Activated CD8-positive, alpha-beta memory T cell treated with anti-CD3 and anti-CD28 coated beads for 4 hours (primary cell): ENCODE measurements at places on chromosomes 6 and 20.

GRCh38 chr6:135094403-135094821, 39.8 kb upstream of the HBS1L start:
- no peak for DNase-seq

DNA sequence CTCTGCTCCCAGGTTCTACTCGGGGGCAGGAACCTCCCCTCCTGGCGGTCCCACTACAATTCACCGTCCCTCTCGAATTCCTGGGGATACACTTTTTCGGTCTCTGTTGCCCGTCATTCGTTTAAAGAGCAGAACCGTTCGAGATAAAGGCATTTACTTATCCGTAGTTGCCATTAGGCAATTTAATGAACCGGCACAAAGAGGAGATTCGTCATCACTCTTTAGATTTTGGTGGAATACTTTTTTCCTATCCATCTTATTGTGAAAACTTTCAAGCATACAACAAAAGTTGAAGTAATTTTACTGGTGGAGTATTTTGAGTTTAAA, 1.2 kb upstream of the CD24 start:
- no peak for DNase-seq

DNA sequence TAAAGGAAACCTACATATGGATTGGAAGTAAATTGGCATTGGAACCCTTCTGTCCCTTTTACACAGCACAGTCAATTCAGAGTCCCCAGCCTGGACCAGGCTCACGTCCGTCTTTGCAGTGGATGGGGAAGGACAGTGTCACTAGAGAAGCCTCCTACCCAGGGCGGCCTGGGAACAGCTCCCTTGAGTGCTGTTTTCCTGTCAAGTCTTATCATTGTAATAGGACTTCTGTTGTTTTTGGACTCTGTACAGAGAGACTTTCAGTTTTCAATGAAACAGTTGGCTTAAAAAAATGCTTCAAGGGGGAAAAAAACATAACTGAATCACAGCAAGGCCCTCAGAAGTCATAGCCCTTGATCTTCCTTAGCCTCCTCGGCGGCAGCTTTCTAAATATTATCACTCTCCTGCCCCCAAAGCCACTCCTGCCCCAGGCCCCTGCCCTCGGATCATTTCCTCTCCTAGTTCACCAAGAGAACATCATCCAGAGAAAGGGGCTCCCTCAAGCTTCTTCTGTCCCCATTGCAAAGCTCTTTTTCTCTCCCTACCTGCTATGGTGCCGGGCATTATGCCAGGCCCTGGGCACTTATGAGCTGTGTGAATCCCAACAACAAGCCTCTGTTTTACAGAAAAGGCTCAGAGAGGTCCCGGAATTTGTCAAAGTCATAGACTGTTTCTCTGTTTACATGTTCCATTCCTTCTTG, 37.8 kb upstream of the CNKSR3 start:
- DNase-seq, result no peak

DNA sequence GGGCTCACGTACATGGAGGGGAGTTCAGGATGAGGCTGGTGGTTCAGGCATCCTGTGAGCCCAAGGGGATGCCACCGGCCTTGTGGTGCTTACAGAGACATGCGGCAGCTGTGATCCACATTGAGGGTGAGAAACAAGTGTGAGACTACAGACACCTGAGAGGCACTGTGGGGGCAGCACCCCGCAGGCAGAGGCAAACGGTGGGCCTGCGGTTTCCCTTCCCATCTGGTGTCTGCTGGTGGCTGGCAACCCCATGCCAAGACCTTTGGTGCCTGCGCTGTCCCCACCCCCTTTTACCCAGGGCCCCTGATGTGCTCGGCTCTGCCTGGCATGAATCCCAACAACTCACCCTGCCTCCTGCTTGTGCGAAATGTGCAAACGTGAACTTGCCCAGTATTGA, 42.0 kb downstream of the ERMARD start:
- DNase-seq, result no peak

- DNase-seq, result no peak
These were observed 396.9 kb upstream of the EYS start for GRCh38 chr6:66103954-66104353.

DNA sequence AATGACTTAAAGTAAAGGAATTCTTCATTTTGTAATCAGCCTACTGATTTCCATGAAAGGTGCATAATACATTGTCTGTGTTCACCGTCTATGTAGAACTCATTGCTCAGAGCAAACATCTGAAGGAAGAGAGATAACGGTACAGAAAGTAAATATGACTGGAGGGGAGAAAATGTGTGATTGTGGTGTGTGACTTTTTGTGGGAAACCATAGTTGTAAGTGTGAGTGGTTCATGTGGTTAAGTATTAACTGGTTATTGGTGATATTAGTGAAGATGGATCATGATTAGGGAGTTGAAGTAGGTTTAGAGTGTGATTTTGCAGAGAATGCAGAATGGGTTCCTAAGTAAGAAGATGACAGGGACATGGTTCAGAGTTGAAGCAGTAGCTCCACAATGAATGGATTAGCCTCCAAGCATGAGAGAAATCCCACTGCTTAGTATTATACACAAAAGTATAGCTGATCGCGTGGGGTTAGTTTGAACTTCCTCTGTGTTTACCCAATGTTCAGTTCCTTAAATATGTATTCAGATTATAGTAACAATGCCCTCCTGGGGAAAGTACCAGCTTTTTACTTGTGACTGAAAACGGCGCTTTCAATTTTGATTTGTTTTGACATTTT, 368.9 kb downstream of the UTRN start:
- no peak for DNase-seq

GRCh38 chr20:13626724-13627123, 12.0 kb downstream of the TASP1 start:
- DNase-seq, result no peak

DNA sequence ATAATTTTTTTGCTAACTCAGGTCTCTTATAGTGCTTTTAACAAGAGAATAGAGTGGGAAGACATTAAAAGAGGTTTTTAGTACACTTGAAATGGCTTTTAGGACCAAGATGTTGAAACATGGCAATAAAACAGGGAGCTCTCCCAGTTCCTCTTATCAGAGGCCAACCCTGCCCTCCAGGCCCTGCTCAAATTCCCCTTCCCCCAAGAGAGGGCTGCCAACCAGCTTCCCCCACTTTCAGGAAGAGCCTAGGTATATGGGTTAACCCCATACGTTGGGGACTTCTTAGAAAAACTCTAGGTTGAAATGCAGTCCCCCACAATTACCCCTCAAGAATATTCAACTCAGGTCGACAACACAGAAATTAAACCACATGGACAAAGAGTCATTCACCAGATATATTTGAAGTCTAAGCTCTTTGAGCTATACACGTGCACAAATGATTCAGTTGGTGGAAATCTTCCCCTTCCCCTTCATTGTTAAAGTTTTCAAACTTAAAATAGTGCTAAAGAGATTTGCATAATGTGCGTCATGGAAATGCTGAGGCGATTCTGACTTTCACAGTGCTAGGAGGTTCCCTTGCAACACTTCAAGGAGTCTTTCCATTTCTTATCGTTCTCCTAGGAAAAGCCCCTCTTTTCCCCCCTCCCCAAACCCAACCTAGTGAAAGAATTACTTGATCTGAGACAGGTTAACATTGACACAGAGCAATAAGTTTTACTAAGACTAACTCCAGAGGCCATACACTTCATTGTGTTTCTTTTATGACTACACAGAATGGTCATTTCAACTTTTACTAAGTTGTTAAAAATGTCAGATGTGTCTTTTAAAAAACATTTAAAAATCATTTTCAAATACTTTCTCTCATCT, 49.8 kb upstream of the ENPP5 start:
- DNase-seq, result no peak

DNA sequence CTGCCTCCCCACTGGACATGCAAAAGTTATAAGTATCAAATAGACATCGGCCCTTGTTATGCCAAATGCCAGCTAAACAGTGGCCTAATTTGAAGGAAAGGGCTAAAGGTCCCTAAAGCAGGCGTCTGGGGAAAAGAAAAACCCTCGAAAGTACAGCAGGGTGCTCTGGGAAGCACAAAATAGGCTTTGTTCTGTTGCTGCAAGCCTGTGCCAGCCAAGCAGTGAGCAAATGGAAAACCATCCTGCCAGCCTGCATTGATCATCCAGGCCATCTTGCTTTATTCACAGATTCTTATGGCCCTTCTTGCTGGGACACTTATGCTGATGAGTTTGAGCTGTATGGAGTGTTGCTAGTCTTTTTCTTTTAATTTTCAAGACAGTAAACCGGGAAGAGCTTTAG, 62.2 kb upstream of the PLEKHG1 start:
- no peak for DNase-seq

GRCh38 chr20:18988701-18989100, 175.1 kb downstream of the SCP2D1 start:
- DNase-seq, result no peak

DNA sequence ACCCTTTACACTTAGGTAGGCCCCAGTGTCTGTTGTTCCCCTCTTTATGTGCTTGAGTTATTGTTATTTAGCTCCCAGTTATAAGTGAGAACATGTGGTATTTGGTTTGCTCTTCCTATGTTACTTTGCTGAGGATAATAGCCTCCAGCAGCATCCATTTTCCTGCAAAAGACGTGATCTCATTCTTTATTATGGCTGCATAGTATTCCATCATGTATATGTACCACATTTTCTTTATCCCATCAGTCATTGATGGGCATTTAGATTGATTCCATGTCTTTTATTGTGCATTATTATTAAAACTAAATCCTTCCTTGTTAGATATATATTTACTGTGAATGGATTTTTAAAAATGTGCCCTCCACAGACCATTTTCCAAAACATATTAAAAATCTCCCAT, 1137.3 kb upstream of the ADGRB3 start:
- DNase-seq, result no peak

DNA sequence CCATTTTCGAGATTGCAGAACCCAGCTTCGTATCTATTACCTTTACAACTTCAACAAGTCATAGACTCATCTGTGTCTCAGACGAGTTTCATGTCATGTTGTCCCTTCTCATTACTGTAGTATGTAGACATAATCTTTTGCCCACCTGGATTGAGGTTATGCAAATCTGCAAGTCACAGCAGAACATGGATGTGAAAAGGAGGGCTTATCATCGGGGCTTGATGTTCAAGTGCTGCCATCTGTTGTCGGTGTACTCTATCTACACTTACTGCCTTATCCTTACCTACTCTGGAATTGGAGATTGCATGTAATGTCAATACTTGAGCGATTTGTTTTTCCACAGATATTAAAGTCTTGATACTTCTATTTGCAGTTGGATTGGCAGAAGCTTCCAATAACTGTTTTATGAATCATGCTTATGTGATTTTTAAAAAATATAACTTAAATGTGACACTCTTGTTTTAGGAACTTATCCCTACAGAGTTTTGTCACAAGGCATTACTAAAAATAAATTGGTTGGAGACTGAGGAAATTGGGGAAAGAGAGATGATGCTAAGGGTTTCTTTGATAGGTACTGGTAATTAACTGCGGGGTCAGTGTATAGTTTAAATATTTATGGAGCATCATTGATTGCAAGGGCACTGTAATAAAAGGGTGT, 3.0 kb upstream of the GOPC start:
- DNase-seq, result no peak

DNA sequence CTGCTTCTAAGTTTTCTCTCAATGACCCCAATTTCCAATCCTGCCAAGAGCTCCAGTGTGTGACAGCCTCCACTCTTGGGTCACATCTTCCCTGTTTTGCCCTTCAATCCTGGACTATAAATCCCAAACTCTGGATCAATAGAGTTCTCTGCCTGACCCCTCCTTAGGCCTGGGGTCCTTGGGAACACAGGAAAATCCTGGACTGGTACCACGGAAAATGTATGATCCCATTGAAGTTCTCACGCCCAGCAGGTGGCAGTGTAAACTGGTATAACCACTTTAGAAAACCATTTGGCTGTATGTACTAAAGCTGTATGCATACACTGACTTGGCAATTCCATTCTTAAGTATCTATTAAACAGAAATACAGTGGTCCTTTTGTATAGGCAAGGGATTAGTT, 98.0 kb downstream of the SNAP25 start:
- DNase-seq, result no peak

- no peak for DNase-seq
These were observed 479.7 kb upstream of the EYS start for GRCh38 chr6:66186756-66187155.
